Umbilical cord (tissue), 2 donors: ENCODE measurements at places on chromosomes 12 and 14. TPM values are rescaled to one million over a fixed set of nuclear protein-coding genes. Genes with fewer than 3 reads are reported as not detected.

TMEM30B gene
- 12.3 TPM for total RNA-seq

FOXG1 gene
- total RNA-seq = 0.24 TPM

GSC gene
- 0.96 TPM for total RNA-seq

SERPINA9 gene
- 1.4 TPM for total RNA-seq

STXBP6 gene
- total RNA-seq = 78.7 TPM

DNA sequence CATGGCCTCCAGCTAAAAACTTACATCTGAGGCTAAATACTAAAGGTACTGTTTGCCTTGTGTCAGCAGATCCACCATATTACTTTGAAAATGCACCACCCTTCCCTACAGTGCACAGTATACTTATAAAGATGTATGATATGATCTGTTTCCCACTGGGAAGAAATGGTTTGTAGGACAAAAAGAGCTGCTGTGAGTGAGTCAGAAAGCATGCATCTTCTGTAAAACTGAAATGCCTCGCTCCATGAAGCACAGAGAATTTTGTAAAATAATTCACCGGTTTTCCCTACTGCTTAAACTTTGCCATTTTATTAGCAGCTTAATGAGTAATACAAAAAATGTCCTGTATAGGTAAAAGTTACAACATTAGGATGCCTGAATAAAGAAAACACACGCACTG lies 68.8 kb downstream of the MDGA2 start:
- no peak for DNase-seq

GRCh38 chr14:95045836-95046430 lies 111.4 kb downstream of the DICER1 start:
- DNase-seq = no peak

DNA sequence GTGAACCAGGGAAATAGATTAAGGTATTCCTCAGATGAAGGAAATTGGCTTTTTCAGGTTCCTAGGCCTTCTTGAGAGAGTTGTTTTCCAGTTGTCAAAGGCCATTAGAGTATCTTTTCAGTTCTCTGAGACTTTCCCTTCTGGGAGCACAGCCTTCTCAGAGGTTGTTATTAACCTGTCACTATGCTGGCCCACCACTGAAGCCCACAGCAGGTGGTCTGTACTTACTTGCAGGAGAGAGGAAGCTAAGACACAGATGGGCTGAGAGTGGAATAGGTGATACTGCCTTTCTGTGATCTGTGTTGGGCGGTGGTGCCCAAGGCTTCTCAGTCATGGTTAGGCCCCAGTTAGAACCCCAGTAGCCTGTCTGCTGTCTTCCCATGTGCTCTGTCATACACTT lies 22.8 kb upstream of the GALNT16 start:
- no peak for DNase-seq

DNA sequence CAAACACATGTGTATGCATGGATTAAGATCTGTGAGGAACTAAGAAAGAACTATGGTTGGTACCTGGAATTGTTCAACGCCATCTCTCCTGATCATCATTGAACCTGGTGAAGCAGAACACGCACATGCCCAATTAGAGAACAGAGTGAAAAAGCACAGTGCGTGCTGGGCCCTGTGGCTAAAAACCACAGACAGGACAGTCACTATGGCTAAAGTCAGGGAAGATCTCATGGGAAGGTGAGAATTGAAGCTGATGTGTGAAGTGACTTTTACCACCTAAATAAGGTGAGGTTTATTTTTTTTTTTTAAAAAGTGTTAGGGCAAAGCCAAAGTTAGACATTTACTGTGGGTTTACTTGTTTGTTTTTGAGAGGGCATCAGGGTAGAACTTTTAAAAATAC lies 215.0 kb downstream of the SLC38A4 start:
- DNase-seq = no peak

DNA sequence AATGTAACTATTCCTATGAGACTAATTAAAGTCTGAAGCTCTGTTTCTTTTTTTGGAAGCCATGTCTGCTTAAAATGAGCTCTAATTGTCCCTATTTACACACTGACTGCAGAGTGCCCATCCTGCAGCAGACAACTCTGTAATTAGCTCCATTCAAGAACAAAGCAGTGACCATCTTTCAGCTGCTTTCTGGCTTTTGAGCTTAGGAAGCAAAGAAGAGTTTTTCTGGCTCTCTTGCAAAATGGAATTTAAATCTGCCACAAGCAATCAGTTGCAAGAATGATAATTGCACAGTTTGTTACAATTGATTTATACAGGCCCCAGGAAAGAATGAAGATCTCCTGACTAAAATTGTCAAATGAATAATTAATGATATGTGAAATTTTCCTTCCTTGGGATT lies 83.4 kb downstream of the GAS2L3 start:
- no peak for DNase-seq

DNA sequence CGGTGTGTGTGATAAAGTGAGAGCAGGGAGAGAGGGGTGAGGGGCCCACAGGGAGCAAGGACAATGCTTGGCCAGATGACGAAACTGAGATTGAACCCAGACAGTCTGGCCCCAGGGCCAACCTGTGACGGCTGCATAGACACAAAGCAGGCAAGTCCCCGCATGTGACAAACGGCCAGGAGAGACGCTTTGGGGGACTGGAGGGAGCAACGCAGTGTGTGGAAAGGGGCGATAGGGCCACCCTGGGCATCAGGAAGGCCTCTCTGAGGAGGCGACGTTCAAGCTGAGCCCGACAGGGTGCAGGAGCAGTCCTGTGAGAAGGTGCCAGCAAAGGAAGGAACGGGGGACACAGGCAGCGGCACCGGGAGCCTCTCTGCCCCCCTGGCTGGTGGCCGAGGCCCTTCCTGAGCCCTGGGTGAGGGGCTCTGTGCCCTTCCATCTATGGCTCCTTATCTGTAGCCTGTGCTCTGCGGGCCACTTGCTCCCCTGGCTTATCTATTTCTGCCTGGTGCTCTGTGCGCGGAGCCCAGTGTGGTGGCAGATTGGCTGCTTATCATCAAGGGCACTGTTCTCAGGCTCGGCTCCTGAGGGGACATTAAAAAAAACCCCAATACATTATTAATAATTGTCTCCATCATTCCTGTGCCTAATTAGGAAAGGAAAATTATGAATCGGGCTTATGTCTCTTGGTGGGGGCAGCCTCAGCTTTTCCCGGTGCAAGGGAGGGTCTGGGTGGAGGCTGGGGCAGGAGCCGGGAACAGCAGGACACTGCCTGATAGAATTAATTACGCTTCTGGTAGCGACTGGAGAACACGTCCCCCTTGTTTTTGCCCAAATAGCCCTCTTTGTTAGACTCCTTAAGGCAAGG lies 39.8 kb downstream of the PRIMA1 start:
- peak; percentile 29 for DNase-seq

DNA sequence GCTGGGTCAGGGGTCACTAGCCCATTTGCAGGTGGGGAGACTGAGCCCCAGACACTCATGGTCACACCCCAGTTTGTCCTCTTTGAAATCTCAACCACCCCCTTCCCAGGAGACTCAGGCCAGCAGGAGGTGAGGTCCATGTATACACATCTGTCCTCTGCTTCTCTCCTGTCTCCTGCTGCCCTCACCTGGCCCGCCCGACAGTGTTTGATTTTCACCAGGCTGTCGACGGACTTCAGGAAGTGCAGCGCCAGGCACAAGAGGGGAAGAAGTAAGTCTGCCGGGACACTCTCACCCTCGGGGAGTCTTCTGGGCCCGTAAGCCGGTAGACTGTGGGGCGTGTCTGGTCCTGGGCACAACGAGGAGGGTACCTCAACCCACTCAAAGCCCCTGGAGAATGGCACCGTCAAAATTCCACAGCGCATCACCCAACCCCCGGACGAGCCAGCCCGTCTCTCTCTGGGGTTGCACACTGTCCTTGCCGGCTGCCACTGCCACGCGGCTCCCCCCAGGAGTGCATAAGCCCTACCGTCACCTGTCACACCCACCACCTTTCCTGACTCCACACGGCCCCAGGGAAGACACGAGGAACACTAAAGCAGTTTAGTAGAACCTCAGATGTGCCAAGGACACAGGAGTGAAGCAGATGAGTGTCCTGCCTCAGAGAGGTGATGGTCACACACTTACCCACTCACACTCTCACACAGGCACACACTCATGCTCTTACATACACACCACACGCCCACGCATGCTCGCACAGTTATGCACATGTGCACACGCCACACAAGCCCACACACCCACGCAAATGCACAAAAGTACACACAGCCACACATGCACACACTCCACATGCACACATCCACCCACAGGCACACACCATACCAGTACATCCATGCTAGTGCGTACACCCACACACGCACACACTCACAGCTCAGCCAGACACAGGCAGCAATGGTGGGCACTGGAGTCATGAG lies 13.1 kb upstream of the SIVA1 start:
- no peak for DNase-seq

DNA sequence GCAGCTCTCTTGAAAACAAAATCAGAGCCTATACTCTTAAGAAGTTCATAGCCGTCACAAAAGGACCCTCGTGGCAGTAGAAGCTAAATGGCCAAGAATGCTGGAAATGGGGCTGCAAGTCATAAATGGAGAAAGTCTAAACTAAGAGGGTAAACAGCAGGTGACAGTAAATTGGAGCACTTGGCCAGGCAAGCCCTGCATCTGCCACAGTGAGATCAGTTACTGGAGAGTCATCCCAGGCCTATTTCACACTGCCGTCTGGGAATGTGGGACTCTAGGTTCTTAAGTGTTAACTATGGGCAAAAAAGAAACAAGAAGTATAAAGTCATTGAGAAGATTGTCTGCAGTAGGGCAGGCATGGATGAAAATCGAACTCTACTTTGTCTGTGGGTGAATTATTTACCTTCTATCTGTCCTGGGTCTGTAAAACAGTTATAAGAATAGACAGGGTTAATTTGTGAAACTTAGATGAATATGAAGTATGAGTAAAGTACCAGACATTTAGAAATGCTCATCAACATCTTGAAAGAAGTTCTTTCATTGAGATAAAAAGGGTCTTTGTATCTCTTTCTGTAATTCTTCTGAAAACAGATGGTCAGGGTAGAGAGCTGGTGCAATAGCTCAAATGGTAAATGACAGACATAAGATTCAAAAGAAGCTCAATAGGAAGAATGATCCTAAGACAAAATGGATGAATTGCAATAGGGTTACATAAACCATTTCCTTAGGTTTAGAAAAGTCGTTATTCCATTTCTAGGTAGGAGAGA lies 792.5 kb downstream of the DIO2 start:
- no peak for DNase-seq

GRCh38 chr12:54175200-54175963 lies 13.4 kb downstream of the SMUG1 start:
- DNase-seq = no peak

DNA sequence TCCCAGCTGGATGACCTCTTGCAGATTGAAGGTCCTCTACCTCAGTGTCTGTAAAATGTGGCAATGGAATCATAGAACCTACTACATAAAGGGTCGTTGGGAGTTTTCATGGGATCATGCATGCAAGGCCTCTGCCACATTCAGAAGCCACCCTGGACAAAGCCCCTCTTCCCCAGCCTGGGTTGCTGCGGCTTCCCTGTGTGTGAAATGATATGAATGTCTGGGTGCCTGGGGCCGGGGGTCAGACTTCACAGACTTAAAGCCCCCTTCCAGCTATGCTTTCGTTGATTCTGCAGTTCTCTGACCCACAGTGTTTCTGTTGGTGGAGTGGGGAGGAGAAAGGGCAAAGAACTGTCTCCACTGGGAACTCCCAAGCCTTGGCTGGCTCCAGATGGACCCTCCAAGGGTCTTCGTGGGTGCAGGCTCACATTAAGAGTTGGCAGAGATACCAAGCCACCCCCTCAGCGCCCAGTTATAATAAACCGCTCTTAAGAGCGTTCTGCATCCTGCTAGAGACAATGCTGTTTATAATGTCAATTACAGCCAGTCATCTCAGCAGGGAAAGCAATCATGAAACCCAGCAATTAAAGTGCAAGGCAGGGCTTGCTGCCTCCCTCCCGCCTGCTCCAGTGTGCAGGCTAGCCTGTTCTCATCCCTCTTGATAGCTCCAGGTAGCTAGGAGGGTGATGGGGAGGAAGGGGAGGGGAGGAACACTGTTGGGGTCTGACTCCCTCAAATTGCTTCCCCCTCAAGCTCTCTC lies 210.9 kb upstream of the FKBP4 start:
- DNase-seq = no peak

DNA sequence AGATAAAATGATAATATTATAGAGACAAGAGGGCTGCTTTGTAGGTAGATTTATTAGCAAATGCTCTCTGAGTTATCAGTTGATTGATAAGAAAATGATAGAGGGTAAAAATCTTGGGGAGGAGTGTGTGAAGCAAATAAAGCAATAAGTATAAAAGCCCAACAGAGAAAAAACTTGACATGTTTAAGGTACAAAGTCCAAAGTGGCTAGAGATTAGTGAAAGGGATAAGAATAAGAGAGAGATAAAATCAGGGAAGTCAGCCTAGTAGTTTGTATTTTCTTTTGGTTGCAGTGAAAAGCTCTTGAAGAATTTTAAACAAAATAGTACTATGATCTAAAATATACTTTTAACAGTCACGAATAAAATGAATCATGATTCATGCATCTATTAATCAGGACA lies 246.2 kb upstream of the LRIG3 start:
- no peak for DNase-seq

DNA sequence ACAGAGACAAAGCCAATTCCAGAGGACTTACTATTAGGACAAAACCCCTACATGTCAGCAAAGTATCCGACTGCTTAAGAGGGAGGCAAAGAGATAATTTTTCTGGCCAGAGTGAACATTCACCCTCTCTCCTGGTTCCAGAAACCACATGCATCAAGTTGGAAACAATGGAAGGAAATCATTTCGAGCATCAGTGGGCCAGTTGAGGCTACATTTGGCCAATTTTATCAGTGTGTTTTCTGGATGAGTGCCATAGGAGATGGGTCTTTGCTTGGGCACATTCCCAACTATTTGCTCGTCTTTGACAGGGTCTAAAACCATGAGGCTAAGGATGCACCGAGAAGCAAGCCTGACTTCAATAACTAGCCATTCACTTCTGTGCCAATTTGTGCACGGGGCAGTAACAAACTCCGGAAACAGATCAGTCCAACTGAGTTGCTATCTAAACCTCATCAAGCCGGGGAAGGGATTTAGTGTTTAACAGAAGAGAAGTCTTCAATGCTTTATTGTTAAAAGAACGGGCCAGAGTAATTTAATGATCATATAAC lies 17.4 kb downstream of the EGLN3 start:
- DNase-seq = no peak

GRCh38 chr12:99960311-99960710 lies 24.4 kb downstream of the ANKS1B start:
- DNase-seq = peak; percentile 24

DNA sequence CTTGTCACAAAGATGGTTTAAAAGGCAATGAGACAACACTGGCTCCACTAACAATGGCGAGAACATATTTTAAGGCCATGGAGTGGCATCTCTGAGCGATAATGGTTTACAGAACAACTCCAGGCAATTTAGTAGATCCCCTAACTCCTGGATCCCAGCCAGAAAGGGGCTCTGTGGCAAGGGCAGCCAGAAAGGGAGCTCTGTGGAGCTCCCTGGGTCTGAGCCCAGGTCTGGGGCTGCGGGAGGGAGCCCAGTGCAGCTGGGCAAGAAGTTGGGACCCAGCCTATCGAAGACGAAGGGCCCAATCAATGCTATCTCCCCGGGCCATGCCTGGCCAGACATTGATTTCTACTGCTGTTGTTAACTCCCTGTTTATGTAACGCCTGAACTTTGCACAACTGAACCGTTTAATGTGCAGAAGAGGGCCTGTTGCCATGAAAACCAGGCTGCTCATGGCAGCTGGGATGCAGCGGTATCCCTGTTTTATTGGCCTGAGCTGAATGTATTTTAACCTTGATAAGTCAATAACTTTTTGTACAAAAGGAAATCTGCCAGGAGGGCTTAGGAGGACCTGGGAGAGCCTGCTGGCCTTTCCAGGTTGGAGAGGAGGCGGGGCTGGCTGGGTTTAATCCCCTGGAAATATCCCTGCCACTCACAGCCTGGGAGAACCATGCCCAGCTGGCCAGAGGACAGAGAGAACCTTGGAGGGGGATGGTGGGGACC lies 6.7 kb upstream of the FAM222A start:
- peak; percentile 46 for DNase-seq

GRCh38 chr12:130320536-130320935 lies 17.2 kb upstream of the PIWIL1 start:
- DNase-seq = no peak
